ENCODE measurements at places on chromosomes 11 and 22.
A peak's percentile ranks its signal among the peaks of the same experiment; 100 is the strongest.

GRCh38 chr11:9385327-9385899, 961 bp downstream of the IPO7 start:
- no peak for DNase-seq

DNA sequence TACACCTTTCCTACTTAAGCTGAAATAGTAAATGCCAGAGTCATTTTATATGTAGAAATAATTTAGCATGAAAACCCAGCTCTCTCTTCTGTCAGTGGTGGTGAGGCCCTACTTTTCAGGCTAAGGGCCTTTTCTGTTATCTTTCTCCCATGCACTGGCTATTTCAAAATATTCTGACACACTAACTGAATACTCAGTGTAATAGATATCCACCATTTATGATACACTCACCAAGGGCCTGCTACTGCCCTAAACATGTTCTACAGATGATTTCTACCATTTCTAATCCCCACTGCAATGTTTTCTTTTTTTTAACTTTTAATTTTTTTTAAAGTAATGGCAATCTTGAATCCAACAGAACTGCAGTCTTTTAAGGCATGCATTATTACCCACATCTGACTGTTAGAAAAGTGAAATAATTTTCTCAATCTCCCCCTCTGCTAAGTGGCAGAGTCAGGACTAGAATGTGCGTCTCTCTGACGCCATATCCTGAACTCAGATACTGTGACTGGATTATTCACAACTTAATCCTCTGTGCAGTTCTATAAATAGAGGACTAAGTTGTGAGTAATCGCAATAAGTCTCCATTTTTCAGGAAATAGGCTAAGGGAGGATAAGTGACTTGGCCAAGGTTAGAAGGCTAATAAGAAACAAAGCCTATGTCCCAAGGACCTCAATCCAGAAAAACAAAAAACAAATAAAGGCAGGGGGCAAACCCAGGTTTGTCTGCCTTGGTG, 44.0 kb downstream of the GRAMD1B start:
- DNase-seq, result no peak

DNA sequence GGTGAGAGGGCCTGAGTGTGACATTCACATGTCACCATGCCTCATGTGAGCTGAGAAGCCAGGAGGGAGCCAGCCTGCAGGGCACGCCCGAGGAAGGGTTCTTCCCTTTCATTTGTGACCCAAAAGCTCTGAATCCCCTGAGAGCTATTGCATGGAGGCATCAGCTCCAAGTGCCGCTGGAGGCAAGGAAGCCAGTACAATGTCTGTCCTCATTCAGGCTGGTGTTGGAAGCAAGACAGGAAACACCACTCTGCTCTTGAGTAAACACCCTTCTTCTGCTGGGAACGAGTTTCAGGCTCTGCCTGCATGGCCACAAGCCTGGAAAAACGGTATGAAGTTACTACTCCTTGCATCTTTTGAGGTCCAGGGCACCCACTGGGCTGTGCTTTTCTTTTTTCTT, 83.8 kb upstream of the LARGE1 start:
- DNase-seq, result no peak

- DNase-seq, result no peak
These were observed 48.4 kb upstream of the TP53I11 start for GRCh38 chr11:44999068-44999467.

DNA sequence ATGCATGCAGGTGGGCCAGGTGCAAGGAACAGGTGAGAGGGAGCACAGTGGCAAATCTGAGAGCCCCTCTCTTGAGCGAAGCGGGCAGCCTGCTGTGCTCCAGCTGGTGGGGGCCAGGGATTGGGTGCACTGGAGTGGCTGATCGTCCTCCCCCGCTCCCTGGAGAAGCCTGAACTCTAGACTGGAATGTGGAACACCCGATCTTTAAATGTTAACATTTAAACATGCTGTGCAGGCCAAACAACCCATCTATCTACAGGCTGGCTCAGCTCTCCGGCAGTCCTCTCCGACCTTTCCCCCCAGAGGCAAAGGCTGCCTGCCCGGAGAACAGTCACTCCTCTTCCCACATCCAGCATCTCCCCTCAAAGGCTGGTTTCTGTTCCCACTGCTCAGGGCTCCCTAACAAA, 5.1 kb downstream of the MRGPRF start:
- no peak for DNase-seq

DNA sequence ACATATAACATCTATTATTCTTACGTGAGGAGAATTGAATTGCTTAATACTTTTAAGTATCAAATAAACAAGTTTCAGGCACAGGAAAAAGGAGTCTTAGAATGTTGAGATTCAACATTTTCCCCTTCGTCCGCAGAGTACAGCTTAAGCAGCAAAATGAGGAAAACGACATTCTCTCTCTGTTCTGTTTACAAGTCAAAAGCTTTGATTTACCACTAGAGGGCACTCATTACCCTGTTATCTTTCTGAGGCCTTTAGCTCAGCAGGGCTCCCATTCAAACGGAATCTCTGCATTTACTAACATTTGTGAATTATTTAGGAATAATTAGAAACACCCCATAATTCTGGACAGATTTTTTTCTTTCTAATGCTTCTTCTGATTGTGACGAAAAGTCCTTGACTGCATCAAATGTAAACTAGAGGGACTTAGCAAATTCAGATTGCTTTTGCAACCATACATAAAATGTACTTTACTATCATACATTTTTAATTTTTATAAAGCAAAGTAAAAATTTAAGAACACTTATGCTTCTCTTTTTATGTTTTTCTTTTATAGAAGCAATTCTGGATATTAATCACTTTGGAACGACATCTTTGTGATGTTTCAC, 75.0 kb downstream of the JRKL start:
- DNase-seq, result peak; percentile 90

DNA sequence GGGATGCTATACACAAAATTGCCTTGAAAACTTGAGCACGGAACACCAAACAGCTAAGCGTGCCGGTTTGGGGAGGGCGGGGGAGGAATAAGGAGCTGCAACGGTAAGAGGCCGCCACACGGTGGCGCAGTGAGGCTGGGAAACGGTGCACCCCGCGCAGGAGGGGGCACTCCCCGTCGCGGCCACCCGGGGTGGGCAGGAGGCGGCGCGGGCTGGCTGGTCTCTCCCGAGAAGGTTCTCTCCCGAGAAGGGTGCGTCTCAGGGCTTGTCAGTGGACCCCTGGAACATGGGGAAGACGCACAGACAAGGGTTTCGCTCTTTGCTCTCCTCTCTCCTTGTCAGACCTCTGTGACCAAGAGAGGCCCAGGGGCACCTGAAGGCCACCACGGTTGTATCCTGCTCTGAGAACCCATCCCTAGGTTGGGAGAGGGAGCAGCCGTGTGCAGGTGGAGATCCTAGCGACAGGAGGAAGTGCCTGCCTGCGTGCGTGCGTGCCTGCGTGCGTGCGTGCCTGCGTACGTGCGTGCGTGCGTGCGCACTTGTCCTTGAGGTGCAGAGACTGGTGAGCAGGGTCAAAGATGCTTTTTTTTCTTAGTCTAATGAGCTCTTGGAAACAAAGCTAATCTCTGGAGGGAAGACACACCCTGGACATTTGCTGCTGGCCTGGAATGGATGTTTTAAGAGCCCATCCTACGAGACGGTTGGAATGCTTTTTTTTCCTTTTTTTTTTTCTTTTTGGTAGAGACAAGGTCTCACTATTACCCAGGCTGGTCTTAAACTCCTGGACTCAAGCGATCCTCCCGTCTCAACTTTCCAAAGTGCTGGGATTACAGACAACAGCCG, 18.1 kb upstream of the JAM3 start:
- peak; percentile 87 for DNase-seq

- no peak for DNase-seq
These were observed 181.4 kb upstream of the MTMR2 start for GRCh38 chr11:96105197-96105895.

- no peak for DNase-seq
These were observed 44.2 kb downstream of the OTOG start for GRCh38 chr11:17591293-17591692.

DNA sequence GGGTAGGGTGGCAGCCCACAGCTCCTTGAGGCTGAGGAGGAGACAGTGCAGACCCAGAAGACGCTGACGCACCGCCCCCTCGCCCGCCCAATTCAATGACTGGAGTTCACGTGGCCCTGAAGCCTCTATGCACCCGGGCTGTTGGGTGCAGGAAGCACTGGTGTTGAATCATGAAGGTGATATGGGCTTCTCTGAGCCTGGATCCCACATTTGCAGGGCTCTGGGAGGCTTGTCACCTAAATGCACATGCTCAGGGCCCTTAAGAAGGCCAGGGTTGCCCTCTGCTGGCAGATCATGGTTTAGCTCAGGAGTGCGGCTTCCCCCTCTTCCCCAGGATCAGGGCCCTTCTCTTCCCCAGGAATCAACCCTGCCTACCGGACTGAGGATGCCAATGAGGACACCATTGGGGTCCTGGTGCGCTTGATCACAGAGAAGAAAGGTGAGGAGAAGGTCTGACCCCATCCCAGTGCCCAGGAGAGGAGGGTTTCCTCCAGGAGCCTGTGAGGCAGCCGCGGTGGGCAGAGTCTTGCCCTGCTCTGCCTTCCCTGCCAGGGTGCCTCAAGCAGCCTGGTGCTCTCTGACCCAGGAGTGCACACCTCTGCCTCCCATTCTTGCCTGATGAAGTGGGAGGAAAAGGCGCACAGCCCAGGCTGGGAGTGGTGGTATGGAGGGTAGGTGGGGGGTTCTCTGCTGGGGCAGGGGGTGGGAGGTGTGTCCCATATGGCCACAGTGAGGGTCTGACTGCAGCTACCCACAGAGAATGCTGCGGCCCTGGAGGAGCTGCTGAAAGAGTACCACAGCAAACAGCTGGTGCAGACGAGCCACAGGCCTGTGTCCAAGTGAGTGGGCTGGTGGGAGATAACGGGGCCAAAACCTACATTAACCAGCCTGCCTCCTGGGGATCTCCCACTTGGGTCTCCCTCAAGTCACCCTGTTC, 17.5 kb downstream of the RELT start:
- DNase-seq, result peak; percentile 92

- peak; percentile 36 for DNase-seq
These were observed 29.1 kb upstream of the KRTAP5-6 start for GRCh38 chr11:1667906-1668305.

GRCh38 chr22:17043521-17043920, 35.5 kb upstream of the GAB4 start:
- no peak for DNase-seq

GRCh38 chr11:132901638-132902471, 630.4 kb downstream of the OPCML start:
- no peak for DNase-seq

GRCh38 chr11:118872403-118872821, 11.3 kb upstream of the CXCR5 start:
- DNase-seq, result no peak

DNA sequence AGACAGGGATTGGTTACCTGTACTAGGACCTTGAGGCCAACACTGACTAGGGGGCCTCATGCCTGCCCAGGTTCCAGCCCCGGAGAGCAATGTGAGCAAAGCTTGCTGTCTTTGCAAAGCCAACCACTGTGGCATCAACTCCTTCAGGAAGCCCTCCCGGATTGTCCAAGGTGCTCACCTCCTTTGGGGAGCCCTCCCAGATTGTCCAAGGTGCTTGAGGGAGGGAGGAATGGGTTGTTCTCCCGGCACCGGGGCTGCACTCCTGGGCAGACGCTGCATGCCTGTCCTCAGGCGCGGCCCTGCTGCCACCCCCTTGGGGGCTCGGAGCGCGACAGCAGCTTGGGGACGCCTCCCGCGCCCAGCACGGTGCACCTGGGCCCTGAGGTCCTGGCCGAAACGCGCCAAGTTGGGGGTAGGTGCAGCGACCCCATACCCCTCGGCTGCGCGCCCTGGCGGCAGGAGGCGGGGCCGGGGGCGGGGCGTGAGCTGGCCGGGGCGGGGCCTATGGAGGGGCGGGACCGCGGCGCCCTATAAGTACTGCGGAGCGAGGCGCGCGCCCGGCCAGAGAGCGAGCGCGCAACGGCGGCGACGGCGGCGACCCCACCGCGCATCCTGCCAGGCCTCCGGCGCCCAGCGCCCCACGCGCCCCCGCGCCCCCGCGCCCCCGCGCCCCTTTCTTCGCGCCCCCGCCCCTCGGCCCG, at the start of gene CD81:
CD81 (plus strand) TSS at position 560 of the 701 bp plus-strand sequence. CDS start 240 bp downstream, outside the sequence.
- DNase-seq, result peak; percentile 83

DNA sequence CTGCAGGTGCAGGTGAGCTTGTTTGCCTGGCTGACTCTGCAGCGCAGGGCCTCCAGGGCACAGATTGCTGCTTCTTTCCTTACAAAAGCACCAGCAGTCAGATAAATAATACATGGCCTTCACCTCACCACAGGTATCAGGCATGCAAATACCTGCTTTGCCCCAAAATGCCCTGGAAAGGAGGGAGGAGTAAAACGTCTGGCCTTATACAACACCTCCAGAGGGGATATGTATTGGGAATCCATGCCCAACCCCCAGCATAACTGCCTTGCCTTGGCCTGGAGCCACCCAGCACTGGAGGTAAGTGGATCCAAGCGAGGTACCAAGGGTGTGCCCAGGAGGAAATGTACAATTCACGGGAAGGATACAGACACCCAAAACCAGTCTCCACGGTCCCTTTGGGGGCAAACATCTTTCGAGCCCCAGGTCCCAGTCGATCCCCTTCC, 860 bp downstream of the TMEM184B start:
- DNase-seq, result peak; percentile 69

- DNase-seq, result no peak
These were observed 13.0 kb upstream of the OPCML start for GRCh38 chr11:133545199-133545803.

DNA sequence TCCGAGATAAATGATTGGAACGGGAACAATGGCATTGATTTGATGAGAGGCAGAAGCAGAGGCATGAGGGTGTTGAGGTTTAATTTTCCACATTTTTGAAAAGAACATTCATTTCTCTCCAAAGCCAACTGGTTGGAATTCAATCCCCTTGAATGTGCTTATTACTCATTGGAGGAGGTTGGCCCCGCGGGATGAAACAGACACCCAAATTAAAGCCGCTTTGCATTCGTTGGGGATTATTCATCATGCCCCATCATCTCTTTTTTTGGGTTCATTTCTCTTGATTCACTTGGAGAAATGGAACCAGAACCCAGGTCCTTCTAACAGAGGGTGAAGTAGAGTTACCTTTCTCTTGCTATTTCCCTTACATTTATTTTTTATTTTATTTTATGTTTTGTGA, 47.6 kb upstream of the PARVG start:
- DNase-seq, result no peak

- DNase-seq, result no peak
These were observed 104.7 kb upstream of the CLMP start for GRCh38 chr11:123299721-123300120.

DNA sequence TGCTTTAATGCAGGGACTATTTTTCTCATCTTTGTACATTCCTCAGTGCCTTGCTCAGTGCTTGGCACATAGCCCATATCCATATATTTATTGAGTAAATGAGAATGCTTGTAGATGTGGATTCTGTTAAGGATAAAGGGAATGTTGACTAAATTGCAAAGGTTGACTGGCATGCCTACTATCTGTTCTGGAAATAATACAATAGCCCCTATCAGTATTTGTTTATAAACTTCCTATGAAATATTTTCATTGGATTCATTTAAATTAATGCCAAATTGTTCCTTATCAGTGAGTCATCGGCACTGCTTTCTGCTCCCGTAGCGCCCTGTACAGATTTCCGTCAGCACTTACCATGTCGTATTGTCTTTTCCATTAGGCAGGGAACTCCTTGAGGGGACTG, 8.0 kb downstream of the RNF121 start:
- DNase-seq, result no peak

DNA sequence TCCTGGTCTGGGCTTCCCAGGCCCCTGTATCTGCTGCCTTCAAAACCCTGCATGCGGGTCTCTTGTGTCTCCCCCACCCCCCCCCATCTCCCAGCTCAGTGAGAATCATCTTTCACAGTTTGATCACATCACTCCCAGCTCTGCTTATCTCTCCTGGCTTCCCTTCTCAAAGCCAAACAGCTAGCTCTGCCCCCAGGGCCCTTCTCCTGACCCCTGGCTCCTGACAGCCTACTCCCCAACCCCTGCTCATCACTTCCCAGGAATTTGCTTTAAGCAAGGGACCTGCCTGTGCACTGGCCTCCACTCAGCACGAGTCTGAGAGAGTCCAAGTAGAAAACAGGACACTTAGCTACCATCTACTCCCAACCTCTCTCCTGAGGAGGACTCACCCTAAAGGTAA, 342.7 kb downstream of the TENM4 start:
- no peak for DNase-seq

Measured in eye (tissue), 1 donor.